NCI-H146 (cell line): ENCODE measurements at places on chromosomes 3 and 15.
A peak's percentile ranks its signal among the peaks of the same experiment; 100 is the strongest.

- no peak for DNase-seq
Measured at GRCh38 chr3:162337630-162338029, 841.0 kb downstream of the OTOL1 start.

DNA sequence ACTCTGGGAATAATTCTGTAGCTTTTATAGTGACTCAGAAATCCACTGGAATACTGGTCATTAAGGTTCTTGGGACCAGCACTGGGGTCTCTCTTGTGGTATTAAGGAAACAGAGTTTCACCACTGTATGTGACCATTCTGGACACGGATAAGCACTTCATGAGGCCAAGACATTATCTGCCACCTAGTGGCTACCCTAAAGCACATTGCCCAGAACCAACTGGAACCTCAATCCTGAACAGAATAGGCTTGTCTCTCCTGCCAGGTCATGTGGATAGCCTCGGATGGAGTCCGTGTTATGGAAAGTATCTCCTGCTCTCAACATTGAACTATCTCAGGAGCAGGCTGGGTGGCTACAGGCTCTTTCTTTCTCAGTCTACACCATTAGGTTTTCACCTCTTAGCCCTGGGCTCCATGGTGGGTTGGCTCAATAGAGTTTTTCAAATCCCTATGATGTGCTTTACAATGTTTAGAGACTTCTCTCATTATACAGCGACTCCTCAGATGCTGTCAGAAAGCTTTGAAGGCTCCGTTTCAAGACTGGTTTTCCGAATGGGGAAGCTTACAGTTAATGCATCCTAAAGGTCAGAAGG lies 167.6 kb upstream of the ST8SIA2 start:
- peak; percentile 28 for DNase-seq

DNA sequence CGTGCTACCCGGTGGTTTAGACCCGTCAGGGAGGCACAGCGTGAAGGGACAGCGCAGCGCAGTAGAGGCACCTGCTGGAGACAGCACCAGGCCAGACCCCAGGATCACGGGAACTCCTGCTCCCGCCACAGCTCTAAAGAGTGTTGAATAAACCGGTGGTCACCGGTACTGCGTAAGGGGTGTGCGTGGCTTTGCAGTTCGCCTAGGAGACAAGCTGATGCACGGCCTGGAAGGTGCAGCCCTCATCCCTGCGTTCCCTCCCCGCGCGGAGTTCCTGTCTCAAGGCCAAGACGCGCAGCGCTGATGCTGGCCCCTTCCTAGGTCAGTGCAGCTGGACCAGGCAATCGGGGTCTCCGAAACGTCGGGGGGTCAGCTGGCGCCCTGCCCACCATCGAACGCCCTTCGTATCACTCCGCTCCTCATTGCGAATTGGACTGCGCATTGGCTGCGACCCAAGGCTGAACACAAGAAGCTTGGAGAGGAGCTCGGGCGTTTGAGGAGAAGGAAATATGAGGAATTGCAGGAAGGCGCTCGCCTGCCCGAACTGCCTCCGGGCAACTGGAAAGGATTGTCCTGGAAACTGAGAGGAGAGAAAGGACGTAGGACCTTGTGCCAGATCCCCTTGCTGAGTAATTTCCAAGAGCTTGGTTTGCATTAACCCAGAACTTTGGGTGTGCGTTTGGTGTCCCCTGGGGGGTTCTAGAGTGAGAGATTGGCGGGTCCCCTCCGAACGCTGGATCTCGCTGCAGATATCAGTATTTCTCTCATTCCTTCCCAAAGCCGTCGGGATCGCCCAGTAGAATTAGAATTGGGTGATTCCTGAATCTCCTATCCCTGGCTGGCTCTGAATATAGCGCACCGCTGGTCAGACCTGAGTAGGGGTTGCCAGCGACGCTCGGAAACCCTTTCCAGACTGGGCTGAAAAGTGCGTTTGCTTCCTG lies 2.3 kb upstream of the SOX14 start:
- no peak for DNase-seq

DNA sequence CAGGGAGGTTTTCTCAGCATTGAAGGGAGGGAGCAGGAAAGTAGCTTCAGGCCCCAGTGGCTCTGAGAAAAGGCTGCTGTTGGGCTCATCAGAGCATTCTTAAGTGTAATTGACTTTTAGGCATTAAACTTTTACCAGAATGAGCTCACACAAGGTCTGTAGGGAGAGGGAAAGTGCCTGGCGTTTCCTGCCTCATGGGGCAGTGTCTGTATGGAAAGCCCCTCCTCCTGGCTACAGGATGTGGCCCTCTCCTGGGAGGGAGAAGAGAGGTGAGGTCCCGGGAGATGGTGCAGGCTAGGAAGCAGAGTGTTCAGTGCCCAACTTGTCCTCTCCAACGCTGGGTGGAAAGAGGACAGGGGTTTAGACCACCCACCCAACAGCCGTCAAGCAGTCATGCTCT lies 21.3 kb upstream of the SCN10A start:
- DNase-seq: no peak

- no peak for DNase-seq
Measured at GRCh38 chr3:18512007-18512406, 86.9 kb upstream of the SATB1 start.

DNA sequence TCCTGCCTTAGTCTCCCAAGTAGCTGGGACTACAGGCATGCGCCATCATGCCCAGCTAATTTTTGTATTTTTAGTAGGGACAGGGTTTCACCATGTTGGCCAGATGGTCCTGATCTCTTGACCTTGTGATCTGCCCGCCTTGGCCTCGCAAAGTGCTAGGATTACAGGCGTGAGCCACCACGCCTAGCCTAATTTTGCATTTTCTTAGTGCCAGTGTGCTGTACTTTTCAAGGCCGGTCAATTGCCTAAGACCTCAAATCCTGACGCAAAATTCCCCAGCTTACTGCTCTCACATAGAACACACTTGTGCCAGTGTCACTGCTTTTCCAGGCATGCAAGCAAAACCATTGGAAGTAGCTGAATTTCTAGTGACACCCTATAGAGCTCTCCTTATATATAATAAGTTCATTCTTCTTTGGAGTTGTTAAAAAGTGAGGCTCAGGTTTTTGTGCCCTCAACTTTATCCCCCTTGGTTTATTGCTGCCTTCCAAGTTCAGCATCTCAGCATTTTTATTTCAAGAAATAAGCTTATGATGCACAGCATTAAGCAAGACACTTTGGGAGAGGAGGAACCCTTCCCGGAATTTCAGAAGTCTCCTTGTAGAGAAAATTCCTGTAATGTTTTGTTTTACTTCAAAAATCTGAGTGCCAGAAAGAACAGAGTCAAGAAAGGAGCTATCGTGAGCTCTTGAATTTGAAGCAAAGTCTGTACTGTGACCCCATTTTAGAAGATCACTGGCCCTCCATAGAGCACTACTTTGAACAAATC lies 93.2 kb downstream of the FILIP1L start:
- no peak for DNase-seq

- DNase-seq: no peak
Measured at GRCh38 chr3:33134026-33134625, 20.3 kb downstream of the CRTAP start.

DNA sequence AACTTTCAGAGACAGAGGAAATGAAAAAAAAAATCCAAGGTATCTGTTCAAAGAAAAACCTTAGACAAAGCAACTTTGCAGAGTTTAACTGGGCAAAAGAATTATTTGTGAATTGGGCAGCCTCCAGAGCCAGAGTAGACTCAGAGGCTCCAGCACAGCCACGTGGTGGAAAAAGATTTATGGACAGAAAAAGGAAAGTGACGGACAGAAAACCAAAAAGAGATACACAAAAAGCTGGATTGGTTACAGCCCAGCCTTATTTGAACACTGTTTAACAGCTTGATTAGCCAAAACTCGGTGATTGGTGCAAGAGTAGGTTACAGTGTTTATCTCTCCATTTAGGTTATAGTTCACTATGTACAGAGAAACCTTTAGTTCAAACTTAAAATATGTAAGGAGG lies 23.7 kb upstream of the GPD1L start:
- no peak for DNase-seq

GRCh38 chr3:155404486-155404885 lies 111.0 kb upstream of the STRIT1 start:
- DNase-seq: no peak

DNA sequence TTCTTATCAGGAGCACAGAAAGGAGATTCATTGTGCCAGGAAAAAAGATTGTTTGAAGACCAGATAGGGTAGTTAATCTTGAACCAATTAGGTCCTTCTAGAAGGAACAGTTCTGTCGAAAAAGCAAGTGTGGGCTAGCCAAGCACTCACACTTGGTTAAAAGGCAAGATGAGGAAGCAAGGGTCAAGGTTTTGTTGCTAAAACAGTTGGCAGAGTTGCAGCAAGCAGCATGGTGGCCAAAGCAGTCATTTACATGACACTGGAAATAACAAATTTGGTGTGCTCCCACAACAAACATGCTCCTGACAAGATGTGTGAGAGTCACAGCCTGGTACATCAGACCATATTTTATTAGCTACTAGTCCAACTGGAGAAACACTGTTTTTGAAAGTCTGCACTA lies 228.0 kb upstream of the CFAP20DC start:
- DNase-seq: no peak

DNA sequence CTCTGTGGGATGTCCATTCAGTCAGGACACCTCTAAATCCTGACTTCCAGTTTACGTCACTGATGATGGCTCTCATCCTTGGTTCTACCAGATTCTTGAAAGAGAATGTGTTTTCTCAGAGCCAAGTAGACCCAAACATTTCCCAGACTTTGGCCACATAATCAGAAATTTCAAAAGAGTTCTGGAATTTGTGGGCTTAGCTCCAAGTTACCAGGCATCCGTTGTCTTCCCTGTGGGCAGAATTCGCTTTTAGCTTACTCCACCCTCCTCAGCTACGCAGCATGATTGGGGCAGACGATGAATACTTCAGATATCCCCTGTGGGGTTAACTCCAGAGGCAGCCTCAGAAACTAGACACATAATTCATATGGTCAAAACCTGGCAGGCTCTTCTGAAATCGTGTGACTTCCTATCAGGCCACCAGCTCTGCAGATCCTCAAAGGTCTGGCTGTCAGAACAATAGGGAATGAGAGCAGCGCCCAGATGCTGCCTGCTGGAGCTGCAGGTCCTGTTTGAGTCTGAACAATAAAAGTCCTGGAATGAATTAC lies 30.6 kb downstream of the CRTC3 start:
- no peak for DNase-seq

GRCh38 chr3:121970047-121970446 lies 52.0 kb downstream of the ILDR1 start:
- no peak for DNase-seq

GRCh38 chr3:139473155-139473771 lies 3.1 kb downstream of the RBP2 start:
- no peak for DNase-seq

DNA sequence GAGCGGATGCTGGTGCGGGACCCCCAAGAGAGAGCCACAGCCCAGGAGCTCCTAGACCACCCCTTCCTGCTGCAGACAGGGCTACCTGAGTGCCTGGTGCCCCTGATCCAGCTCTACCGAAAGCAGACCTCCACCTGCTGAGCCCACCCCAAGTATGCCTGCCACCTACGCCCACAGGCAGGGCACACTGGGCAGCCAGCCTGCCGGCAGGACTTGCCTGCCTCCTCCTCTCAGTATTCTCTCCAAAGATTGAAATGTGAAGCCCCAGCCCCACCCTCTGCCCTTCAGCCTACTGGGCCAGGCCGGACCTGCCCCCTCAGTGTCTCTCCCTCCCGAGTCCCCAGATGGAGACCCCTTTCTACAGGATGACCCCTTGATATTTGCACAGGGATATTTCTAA lies 6.9 kb downstream of the ANKRD63 start:
- no peak for DNase-seq

DNA sequence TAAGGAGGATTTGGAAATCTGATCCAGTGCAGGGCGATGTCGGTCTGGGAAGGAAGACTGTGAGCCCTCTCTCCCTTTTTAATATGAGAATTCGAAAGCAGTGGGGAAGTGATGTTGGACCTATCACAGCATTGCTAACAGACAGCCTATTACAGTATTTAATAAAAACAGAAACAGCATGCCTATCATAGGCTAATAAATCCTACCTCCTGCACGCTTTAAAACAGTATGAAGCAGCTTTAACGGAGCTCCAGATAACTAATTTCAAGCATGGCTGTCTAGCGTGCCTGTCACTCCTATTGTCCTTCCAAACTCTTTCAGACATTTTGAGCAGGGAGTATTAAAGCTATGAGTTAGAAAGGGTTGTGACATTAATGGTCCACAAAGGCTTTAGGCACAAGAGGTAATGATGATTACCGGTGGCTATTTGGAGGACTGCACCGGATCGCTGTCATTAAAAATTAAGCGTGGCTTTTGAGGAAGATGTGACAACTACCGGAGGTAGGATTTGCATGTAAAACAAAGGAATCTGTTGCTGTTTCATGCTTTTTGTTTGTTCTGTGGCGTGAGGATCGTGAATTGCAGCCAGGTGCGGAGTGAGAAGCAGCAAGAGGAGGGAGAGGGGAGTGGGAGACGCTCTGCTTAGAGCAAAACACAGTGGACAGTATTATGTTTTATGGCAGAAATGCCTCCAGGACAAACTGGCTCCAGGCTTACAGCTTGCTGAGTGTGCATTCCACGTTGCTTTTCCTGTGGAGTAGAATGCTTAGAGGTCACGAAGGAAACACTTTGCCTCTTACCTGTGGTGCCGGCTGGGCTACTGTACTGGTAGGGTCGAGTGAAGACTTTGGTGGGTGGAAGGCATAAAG lies at the start of gene KCNMB2:
Gene KCNMB2 (plus strand): TSS at position 226 of the 869 bp plus-strand sequence.
- DNase-seq: peak; percentile 99

- DNase-seq: no peak
Measured at GRCh38 chr15:40134885-40135284, 26.0 kb upstream of the BUB1B start.

- no peak for DNase-seq
Measured at GRCh38 chr15:25055356-25056068, 100.7 kb downstream of the SNRPN start.

DNA sequence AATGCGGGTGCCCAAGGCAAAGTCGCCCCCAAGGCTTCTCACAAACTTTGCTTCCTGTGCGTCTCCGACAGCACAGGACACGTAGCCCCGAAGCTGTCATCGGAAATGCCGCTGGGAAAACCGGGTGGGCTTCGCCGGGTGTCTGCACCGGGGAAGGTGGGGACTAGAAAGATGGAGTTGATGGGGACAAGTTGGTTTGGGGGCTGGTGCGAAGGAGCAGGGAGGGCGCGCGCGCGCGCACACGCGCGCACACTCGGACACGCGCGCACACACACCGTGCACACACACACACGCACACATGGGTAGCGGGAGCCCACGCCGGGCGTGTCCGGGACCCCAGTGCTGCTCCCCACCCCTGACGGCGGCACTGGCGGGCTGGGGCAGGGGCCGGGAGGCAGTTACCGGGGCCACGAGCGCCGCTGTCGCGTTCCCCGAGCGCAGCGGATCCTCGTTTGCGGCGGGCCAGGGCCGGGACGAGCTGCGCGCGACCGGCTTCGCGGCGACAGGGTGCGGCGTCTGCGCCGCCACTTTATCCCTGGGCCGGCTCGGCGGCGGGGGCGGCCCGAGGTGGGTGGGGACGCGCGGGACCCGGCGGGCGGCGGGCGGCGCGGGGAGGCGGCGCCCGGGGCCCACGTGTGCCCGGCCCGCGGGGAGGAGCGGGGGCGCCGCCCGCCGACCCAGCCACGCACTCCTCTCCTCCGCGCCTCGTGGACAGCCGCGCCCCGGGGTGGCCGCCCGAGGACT lies 539 bp upstream of the MGLL start:
- peak; percentile 60 for DNase-seq

- no peak for DNase-seq
Measured at GRCh38 chr3:194284351-194284750, 66.8 kb downstream of the CPN2 start.

GRCh38 chr3:39295184-39295775 lies 15.4 kb upstream of the CX3CR1 start:
- no peak for DNase-seq
